ENCODE measurements at places on chromosomes 3 and 15. TPM values are rescaled to one million over a fixed set of nuclear protein-coding genes. Genes with fewer than 3 reads are reported as not detected.

GRCh38 chr15:80526556-80527340, 122.6 kb downstream of the ARNT2 start:
- ATAC-seq: peak; percentile 23

DNA sequence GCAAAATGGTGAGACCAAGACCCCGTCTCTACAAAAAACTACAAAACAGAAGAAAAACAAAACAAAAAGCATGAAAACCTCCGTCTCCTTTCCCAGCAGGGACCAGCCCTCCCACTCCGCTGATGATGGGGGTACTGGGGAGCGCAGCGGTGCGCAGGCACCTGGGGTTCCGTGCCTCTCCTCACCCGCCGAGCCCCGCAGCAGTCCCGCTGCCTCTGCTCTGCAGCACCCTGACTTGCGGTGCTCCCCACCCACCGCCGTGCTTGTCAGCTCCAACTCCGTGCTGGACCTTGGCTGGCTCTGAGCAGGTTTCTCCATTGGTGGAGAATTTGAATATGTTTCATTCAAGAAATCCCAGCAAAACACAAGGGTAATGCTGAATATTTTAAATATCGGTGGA, 46.7 kb upstream of the ATP10A start:
- no peak for ATAC-seq

GRCh38 chr15:25766417-25766816, 96.7 kb downstream of the ATP10A start:
- no peak for ATAC-seq

DNA sequence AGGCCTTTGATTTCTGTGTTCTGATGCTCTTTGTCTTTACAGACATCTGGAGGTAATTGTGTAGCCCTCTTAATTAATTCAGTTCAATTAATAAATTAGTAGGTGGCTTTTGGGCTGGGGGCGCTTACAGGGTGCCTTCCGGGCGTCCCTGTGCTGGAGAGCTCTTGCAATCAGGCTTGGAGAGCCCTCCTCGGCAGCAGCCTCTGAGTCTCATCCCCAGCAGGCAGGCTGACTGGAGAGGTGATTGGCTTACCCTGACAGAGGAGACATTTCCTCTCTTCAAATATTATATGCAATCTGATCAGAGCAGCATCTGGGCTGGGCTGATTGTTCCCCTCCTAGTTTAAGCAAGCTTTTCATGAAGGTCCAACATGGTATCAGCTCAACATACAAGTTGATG, 250.7 kb downstream of the LPP start:
- no peak for ATAC-seq

DNA sequence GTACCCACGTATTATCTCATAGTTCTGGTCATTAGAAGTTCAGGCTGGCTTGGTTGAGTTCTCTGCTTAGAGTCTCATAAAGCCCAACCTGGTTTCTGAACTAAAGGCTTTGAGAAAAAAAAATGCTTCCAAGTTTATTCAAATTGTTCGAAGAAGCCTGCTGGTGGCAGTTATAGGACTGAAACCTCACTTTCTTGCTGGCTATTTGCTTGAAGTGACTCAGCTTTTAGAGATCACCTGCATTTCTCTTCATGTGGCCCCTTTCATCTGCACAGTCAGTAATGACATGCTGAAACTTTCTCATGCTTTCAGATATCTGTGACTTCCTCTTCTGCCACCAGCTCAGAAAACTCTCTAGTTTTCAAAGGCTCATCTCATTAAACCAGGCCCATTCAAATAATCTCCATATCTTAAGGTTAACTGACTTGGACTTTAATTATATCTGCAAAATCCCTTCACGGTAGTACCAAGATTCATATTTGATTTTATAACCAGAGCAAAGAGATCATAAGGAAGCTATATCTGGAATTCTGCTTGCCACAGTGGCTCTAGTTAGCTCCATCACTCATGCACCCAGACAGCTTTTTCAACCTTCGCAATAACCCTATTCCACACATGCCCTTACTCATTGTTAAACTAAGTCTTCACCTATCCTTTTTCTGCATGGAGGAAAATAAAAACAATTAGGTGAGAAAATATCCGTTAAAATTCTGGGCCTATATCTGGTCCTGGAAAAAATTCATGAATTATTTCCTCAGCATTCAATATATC, 433.8 kb upstream of the CBLB start:
- ATAC-seq: no peak

GRCh38 chr3:152379415-152380042, 110.8 kb downstream of the MBNL1 start:
- ATAC-seq: no peak

DNA sequence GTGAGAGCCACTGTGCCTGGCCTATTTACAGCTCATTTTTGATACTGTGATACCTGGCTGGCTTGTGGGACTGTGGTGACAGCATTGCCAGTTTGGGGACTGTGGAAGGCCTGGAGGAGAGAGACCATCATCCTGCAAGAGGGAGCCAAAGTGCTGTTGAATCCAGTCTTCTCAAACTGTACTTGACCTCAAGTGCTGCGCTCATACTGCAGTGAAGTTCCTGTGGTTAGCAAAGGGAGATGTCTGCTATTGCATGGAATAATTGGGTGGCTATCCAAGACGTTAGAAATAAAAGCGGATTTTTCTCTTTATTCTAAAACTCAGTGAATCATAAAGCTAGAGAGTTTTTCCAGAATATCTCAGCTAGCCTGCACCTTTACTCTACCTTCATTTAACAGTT, 83.4 kb downstream of the CCK start:
- no peak for ATAC-seq

DNA sequence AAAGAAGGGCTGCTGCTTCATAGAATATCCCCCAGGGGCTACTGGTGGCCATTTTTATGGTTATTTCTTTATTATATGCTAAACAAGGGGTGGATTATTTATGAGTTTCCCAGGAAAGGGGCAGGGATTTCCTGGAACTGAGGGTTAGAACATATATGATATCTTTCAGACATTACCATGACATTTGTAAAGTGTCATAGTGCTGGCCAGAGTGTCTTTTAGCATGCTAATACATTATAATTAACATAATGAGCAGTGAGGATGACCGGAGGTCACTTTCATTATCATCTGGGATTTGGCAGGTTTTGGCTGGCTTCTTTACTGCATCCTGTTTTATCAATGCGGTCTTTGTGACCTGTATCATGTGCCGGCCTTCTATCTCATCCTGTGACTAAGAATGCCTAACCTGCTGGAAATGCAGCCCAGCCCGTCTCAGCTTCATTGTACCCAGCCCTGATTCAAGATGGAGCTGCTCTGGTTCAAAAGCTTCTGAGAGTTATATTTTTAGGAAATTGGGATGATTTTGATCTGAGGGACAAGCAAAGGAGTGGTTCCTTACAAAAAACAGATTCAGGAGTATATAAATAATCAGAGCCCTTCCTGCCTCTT, 9.1 kb upstream of the ZBTB20 start:
- no peak for ATAC-seq

GRCh38 chr3:160927620-160928019, 171.6 kb downstream of the PPM1L start:
- ATAC-seq: no peak

DNA sequence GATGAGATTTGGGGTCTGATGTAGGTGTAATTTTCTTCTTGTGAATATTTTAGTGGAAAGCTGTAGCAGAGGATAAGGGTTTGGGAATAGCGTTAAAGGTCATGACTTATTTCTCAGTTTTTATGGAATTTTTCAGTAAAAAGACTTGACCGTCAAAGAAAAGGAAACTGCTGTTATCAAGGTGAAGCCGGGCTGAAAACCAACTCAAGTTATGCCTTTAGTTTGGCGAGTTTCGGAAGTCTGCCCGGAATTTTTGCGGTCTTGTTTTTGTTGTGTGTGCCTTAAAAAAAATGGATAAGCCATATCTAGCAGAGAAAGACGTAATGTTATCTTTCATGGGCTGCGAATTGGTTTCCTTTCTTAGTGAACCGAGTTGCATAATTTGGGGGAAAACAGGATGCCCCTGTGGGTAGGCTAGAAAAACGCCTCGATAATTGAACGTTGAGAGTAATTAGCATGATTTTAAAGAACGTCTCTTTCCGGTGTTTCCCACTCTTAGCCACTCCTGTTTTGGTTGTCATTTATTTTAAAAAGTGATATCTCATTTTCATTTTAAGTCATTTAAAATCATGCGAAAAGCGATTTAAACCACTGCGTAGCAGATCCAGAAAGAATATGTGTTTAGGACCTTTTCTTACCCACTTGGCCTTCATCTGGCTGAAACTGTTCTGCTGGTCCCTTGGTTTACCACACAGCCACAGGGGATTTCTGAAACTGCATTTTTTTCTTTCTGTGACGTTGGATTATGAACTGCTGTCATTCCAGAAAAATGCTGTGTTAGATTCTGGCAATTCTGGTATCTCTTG, 1.1 kb downstream of the NFKBIZ start:
- no peak for ATAC-seq

- no peak for ATAC-seq
Measured at GRCh38 chr15:90205050-90205848, 4.1 kb downstream of the SEMA4B start.

DNA sequence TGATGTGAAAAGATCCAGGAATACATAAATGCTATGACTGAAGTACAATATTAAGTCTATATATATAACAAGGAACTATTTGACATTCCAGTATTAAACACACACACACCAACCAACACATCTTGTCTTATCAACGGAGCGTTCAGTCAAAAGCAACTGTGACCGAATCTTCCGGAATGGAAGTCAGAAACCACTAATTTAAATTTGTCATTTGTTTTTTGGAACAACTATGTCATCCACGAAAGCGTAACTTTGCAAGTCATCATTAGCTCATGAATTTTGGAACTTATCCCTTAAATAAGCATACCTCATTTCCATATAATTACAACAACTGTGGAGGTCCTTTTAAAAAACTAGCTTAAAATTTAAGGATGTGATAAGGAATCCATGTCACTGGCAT, 5.0 kb downstream of the ZNF385D start:
- no peak for ATAC-seq

GRCh38 chr3:24495326-24495994, 810 bp upstream of the THRB start:
- ATAC-seq: peak; percentile 11

DNA sequence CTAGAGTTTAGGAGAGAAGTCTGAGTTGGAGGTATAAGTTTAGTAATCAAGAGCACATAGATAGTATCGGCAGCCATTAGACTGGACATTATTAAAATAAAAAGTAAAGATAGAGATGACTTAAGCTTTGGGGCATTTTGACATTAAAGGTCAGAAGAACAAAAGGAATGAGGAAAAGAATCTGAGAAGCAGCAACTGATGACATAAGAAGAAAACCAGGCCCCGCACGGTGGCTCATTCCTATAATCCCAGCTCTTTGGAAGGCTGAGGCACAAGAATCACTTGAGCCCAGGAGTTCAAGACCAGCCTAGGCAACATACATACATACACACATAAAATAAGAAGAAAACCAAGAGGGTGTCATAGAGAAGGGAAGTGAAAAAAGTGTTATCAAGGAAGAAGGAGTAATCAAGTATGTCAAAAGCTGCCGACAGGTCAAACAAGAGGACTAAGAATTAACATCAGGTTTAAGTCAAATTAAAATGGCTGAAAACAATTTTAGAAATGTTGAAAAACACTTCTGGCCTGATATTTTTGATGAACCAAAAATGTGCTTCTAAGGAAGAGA, 38.9 kb downstream of the ACAP2 start:
- ATAC-seq: no peak

DNA sequence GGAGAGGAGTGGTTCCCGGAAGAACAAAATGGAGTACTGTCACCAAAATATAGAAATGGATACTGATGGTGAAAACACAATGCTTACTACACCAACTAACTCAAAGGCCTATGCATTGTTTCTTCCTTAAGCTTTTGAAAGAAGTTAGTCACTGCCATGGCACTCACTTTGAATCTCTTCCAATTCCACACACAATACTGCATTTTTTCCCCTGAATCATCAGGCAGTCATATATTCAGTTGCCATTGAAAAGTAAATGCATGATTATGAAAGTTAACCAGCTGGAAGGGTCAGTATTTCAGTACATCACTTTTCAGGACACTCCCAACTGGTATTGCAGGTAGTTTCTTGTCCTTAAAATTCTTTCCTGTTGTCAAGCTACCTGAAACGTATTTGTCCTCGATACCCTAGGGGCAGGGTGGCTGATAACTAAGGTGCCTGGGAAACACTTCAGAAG, 9.0 kb upstream of the LRRFIP2 start:
- ATAC-seq: peak; percentile 63

Gene GASK1A
- 49.3 TPM for total RNA-seq

Gene SNRK
- 44.6 TPM for total RNA-seq

Gene CKMT1B
- total RNA-seq: 6.4 TPM

Gene LRTM1
- total RNA-seq: not detected

Gene CEMIP
- total RNA-seq: not detected

Gene LTK
- not detected for total RNA-seq

Gene CIAO2A
- 11.7 TPM for total RNA-seq

Gene TM4SF18
- 1.7 TPM for total RNA-seq

Gene ARHGAP11A
- 2.2 TPM for total RNA-seq

Gene U2SURP
- 40.5 TPM for total RNA-seq

Data from gastroesophageal sphincter (tissue), 4 donors.